ENCODE measurements at places on chromosomes 6 and 20. TPM values are rescaled to one million over a fixed set of nuclear protein-coding genes. Genes with fewer than 3 reads are reported as not detected.

DNA sequence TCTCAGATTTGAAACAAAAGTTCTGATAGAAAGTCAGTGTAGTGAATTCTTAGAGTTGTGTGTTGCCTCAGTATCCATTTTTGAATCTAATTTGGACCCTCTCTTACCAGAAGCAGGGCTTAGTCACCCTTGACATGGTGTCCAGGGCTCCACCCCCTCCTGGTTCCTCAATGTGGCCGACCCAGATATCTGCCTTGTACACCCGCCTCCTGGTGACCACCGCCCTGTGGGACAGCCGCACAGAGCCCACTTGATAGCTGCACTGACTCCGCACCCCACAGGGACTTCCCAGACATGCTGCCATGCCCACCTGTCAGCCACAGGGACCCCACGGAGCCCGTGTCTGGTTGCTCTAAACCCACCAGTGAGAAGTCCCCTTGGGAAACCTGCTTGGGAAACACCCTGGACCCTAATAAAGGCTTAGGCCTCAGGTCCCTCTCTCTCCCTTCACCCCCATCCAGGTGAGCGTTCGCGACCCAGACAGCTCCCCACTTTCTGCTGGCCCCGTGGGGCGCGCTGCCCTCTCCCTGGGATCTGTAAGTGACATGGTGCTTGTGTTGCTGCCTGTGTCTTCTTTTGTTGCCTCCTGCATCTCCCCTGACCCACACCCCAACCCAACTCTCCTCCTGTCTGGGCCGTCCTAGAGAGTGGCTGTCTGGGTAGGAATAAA is 47.2 kb upstream of the SYNDIG1 start:
- H3K4me1 ChIP-seq, result no peaks in the 10 kb centered on the region
- DNase-seq, result no peak
- H3K4me3 ChIP-seq, result no peak overlapping the region

The OR2B6 gene
- not detected for total RNA-seq

DNA sequence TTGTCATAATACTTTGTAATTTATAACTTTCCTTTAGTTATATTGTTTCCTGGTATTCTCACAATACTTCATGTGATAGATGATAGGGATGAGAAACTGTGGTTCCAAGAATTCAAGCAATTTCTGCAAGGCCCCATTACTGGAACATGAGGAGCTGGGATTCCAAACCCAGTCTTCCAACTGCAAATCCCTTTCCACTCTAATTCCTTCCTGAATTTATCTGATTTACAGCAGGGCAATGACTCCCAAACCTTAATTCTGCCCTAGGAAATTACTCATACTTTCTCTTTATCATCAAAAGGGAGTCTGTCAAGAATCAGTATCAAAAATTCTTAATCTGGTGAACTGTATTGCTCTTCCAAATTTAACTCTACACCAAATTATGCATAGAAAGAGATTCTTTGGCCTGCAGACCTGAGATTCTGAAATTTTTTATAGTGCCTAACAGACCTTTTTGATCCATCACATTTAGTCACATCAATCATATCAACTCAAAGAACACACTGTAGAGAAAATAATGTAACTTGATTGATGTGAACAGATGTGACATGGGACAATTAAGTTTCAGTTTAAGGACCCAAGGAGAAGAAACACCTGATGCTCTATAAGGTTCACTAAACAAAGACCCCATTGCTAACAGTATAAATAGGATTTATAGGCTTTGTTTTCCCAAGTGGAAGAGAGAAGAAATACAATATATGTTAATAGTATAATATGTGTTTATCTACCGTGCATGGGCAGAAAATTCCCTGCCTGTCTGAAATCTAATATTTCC is 41.5 kb upstream of the GJA1 start:
- H3K27me3 ChIP-seq, result no peaks in the 10 kb centered on the region
- H3K36me3 ChIP-seq, result no peaks in the 10 kb centered on the region
- no peaks in the 10 kb centered on the region for H3K4me1 ChIP-seq
- no peak for DNase-seq

- H3K27ac ChIP-seq, result no peak overlapping the region
- no peaks in the 10 kb centered on the region for H3K27me3 ChIP-seq
- no peaks in the 10 kb centered on the region for H3K36me3 ChIP-seq
These were observed 33.4 kb downstream of the LRRC1 start for GRCh38 chr6:53828215-53828614.

DNA sequence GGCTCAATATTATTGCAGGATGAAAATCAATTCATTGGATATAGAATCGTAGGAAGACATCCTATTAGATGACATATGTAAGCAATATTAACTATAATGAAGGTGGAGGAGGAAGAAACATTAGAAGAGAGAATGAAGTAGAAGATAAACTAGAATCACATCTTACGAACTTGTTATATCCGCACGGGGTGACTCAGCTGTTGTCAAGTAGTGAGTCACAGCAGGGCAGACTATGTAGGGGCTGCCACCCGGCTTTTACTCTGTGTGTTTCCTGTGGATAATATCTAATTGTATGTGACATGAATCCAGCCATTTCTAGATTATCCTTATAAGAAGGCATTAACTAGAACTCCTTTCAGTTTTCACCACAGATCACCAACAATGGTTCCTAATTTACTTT is 520.2 kb downstream of the DOK5 start:
- no peaks in the 10 kb centered on the region for H3K36me3 ChIP-seq
- no peak for DNase-seq
- H3K27me3 ChIP-seq, result no peaks in the 10 kb centered on the region
- H3K27ac ChIP-seq, result no peak overlapping the region

The PSORS1C2 gene
- not detected for total RNA-seq

GRCh38 chr6:102848210-102848609 is 1454.7 kb downstream of the GRIK2 start:
- H3K4me1 ChIP-seq, result no peaks in the 10 kb centered on the region
- H3K36me3 ChIP-seq, result no peaks in the 10 kb centered on the region
- H3K27ac ChIP-seq, result no peak overlapping the region
- H3K4me3 ChIP-seq, result no peak overlapping the region

Measured in psoas muscle (tissue), 8 donors.